BJ (cell line): ENCODE measurements at places on chromosomes 13 and 19.

GRCh38 chr19:6065685-6066374, 44.5 kb downstream of the RFX2 start:
- DNase-seq: no peak

- no peak for DNase-seq
Measured at GRCh38 chr19:31413353-31413752, 64.1 kb upstream of the TSHZ3 start.

DNA sequence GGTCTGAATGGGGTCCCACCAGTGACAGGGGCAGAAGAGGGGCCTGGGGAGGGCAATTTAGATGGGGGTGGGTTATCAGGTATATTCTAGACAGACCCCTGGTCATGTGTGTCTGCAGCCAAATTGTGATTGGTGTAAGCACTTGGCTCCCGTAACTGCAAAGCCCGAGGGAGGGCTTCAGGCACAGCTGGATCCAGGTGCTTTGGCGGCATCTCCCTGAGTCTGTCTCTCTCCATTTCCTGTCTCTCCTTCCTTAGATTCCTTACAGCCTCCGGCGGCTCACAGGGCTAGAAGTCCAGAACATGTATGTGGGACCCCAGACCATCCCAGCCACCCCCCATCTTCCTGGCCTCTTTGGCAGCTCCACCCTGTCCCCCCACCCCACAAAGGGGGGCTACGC, 31.4 kb downstream of the DHX34 start:
- no peak for DNase-seq

- DNase-seq: peak; percentile 99
Measured at GRCh38 chr13:110396913-110397381, 89.9 kb downstream of the COL4A2 start.

DNA sequence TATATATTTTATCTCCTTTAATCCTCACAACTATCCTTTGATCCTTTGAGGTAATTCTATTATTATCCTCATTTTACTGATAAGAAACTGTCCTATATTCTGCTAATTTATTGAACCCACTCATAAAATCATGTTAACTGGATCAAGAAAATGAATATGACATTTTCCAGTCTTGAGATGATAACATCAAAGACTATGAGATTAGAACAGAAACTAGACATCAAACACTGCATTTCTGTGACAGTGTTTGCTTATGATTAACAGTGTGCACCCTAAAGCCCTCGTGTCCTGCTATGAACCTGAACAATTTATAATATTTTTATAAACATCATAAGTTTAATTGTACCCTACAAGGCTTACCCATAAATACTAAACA, 96.3 kb downstream of the TBC1D4 start:
- no peak for DNase-seq

DNA sequence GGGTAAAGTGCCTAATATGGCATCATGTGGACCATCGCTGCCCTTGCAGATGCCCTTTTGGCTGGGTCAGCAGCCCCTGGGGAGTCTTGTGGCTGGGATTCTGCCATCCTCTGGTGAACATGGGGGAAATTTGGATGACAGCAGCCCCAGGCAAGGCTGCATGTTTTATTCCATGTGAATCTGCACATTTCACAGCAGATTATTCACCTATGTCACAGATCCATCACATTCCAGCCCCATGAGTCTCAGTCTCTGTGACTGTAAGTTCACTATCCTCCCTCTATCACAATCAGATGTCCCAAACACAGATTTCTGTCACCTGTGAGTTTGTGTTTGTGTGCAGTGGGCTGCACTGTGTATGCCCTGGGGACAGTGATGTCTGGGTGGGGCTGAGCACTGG, 36.8 kb upstream of the PSG9 start:
- DNase-seq: no peak

DNA sequence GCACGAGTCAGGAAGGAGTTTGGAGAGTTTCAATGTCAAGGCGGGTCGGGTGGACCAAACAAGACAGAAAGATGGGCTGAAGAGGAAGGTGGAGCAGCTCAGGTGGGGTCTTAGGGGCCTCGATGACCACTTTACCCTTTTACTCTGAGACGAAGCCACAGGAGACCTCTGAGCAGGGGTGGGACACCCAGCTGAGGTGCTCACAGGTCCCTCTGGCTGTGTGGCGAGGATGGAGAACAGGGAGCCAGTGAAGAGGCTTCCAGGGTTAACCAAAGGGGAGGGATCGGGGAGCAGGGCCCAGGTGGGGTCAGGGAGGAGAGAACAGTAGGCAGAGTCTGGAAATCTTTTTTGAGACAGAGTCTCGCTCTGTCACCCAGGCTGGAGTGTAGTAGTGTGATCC, 2.0 kb upstream of the CCER2 start:
- DNase-seq: no peak

DNA sequence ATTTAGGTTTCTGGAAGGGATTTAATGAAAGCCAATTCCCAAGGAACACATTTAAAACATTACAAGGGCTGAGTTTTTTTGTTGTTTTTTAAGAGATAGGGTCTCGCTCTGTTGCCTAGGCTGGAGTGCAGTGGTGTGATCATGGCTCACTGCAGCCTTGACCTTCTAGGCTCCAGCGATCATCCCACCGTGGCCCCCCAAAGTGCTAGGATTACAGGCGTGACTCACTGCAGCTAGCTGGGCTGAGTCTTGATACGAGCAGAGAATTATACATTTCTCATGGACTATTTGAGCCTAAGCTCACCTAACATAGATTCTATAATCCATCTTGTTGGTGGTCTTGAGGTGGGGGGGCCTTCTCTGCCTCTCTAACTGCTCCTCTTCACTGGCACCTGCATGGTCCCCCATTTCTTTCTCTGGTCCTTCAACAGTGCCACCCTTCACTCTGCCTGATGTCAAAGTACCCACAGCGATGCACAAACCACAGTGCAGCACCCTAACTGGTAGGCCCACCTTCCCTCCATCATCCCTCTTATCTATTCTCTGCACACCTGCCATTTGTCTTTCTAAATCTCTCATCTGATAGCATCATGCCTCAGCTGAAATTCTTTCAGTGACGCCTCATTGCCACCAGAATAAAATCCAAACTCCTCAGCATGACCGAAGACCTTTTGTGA, 37.4 kb downstream of the DOCK9 start:
- no peak for DNase-seq

DNA sequence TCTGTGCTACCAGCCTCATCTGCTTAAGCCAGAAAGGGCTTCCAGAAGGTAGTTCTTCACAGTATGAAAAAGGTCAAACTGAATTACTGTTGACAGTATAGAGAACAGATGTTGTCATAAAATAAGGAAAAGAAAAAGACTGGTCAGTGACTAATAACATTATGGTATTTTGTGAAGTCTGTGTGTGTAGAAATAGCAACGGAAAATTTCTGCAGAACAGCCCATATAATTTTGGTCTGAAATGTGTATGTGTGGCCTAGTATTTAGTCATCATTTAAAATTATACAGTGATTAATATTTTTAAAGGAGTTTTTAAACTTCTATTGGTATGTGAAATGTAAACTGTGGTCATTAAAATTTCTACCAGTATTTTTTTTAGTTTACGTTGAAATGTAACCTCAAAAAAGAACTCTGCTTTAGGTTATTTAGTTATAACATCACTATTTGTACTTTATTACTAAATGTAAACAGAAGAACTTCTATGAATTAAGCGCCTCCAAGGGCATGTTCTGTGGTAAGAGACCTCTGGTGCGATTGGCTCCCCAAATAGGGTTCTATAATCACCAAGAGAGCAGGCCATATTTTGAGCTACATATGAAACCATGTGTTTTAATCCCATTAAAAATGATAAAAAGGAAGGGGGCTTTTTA, 3.3 kb upstream of the GPR183 start:
- DNase-seq: peak; percentile 85

DNA sequence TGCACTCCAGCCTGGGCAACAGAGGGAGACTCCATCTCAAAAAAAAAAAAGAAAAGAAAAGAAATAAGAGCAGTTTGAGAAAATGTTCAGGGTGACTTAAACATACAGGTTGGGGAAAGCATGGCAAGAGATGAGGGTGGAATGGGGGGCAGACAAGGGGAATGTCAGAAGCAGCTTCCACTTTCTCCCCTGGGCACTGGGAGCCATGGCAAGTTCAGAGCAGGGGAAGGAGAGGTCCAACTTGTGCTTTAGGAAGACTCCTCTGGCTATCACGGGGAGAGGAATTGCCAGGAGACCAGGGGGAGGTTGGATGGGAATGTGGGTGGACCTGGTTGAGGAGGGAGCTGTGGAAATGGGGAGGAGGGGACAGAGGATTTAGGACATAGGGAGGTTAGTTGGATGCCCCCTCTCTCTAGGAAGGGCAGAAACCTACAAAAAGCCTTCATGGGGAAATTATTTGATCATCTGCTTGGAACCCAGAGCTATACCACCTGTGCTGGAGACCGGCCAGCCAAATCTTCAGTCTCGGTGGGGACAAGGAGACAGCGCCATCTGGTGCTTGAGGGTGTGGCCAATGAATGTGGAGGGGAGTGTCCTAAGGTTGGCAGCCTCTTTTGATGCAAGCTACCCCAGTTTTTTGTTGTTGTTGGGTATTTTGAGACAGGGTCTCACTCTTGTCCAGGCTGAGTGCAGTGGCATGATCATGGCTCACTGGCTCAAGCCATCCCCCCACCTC, 7.3 kb upstream of the STRN4 start:
- no peak for DNase-seq

DNA sequence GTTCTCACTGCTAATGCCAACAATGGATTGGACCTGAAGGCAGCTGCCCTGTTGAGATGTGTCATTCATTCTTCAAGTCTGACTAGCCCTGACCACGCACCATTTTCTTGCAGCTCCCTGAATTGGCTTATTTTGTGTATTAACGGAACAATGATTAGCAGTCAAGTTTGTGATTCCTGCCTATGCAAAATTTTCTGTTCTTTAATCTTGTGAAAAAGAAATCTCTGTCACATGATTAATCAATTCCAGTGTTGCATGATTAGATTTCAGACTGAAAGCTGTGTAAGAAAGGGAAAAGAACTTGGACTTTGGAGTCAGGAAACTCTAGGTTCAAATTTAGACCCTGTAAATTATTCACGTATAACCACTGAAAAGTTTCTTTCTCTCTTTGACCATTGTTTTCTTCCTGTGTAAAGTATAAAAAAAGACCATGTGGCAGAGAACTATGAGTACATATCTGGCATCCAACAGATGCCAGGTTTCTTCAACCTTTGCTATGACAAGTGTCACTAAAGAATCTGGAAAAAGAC, 64.5 kb upstream of the SLC10A2 start:
- DNase-seq: no peak

- DNase-seq: no peak
Measured at GRCh38 chr19:11921852-11922495, 2.9 kb upstream of the ZNF700 start.

- DNase-seq: no peak
Measured at GRCh38 chr19:2084993-2085720, 11.0 kb downstream of the MOB3A start.

GRCh38 chr13:23793711-23794110, 95.5 kb downstream of the MIPEP start:
- no peak for DNase-seq

DNA sequence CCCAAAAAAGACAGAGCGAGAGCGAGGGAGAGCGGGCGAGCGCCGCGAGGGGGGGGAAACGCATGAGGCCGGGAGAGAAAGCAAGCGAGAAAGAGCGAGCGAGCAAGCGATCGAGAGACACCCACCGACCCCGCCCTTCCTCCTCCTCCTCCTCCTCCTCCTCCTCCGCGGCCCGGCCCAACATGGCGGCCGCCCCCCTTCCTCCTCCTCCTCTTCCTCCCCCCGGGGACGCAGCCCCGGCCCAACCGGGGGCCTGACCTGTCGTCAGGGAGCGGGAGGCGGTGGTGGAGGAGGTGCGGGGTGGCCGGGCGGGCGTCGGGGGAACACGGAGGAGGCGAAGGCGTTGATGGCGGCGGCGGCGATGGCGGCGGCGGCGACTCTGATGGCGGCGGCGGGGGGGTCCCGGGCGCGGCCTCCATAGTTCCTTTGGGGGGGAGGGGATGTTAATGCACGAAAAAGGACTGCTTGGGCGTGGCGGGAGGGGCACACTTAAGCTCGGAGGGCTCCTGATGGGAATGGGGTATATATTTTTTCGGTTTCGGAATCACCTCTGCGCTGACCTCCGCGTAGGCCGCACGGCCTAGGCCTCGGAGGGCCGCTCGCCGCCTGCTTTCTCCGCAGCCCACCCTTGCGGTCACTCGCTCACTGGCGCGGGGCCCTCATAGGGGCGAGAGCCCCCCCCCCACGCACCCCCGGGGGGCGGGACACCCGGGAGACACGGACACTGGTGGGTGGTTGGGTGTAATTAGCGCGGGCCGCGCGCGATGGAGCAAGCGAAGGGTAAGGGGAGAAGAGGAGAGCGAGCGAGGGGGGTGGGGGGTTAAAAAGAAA, 1.2 kb downstream of the ZC3H4 start:
- no peak for DNase-seq

- no peak for DNase-seq
Measured at GRCh38 chr19:45497791-45498190, 452 bp upstream of the PPM1N start.

DNA sequence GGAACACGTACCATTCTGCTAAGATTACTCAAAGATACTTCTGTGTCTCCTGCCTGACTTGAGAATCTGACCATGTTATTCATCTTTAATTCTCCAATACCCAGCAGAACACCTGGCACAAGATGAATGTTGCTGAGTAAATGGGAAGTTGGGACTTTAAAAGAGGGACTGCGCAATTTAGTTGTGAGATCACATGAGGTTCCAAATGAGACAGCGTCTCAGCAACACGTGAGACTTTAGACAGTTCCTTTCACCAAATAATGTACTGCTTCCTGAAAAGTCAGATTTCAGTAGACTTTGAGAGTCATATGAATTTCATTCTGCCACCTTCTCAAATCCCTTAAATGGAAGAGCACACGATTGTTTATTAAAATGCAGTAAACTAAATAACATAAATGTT, 36.7 kb downstream of the DOCK9 start:
- no peak for DNase-seq

DNA sequence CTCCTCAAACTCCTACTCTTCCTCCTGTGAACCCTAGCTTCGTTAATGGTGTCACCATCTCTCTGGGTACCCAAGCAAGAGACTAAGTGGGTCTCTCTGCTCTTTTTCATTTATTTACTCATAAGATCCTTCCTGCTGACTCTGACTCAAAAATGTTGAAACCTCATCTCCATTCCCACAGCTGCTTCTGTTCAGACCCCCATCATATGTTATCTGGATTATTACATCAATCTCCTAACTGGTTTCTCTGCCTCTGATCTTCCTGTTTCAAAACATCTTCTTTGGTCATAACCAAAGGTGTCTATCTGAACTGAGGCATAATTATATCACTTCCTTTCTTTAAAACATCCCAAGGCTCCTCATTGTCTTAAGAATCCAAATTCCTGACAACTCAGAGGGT, 2.0 kb upstream of the MEDAG start:
- DNase-seq: no peak

- DNase-seq: no peak
Measured at GRCh38 chr19:49538643-49539042, 10.8 kb downstream of the RCN3 start.
